NB4 (cell line): ENCODE measurements at places on chromosomes 11 and 22.

- no peak for DNase-seq
Observed at GRCh38 chr22:17784776-17785175, 10.5 kb upstream of the BID start.

DNA sequence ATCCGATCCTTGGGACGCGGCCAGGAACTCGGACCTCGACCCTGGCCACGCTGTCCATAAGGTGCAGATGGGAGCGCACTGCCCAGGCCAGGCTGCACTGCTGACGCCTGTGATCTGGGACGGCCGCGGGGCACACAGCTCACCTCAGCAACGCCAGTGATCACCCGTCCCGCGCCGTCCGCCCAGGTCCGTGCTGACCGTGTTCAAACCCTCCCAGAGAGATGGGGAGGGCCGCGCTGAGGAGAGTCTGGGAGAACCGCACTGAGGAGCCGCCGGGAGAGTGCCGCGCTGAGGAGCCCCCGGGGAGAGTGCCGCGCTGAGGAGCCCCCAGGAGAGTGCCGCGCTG is 636 bp downstream of the KCNQ1OT1 start:
- DNase-seq, result peak; percentile 30

DNA sequence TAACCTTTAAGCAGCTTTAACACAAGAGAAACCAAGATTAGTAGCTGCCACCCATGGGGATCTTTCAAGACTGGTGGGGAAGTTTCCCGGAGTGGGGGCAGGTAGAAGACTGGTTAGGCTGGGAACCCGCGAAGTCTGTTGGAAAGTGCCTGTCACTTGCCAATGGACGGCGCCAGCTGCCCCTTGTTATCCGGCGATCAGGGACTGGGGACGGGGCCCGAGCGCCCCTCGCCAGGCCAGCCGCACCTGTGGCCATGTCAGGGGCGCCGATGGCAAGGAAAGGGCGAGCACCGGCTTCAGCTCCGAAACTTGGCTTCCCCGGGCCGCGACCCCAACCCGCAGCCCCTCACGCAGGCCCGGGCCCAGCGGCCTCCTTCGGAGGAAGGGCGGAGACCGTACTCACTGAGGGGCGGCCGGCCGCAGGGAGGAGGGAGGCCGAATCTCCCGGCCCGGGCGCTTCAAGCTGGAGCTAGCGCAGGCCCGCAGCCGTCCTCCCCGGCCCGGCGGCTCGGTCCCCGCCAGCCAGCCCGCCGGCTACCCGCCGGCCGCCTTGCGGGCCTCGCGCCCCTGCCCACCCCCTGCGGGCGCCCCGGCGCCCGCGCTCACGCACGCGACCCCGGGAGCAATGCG is 539 bp downstream of the EIF4ENIF1 start:
- DNase-seq, result peak; percentile 60

- no peak for DNase-seq
Observed at GRCh38 chr22:17928391-17928790, 96.0 kb downstream of the MICAL3 start.

DNA sequence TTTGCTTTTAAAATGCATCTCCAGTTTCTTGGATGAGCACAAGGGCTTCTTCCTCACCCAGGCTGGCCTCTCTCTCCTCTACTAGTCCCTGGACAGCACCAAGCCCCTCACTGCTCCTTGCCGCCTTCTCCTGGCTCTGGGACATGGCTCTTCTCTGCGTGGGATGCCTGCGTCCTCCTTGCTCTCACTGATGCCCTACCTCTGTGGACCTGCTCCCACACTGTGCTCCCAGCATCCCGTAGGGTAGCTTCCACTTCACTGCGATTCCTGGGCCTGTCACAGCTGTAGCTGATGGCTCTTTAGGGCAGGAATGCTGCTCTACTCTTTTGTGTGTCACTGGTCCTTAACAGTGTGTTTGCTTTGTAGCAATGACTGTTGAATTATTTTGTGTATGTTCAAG is 136.3 kb downstream of the SNX19 start:
- DNase-seq, result no peak

GRCh38 chr11:1008001-1008802 is 28.3 kb downstream of the MUC6 start:
- DNase-seq, result no peak

DNA sequence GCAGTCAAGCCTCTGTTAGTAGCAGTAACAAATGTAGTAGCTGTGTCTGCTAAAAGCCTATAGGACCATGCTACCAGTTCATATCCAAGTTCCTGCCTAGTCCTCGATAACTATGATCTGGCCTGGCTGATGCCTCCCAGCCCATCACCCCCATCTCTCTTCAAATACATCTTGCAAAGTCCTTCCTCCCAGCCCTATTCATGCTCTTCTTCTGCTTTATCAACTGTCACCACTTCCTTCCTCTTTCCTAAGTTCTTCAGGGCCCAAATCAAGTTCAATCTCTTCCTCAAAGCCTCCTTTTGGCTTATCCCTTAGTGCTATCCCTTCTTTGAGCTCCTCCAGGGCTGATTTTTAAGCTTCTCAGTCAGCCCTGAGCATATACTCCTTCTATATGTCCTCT is 150.9 kb upstream of the THY1 start:
- DNase-seq, result peak; percentile 94

DNA sequence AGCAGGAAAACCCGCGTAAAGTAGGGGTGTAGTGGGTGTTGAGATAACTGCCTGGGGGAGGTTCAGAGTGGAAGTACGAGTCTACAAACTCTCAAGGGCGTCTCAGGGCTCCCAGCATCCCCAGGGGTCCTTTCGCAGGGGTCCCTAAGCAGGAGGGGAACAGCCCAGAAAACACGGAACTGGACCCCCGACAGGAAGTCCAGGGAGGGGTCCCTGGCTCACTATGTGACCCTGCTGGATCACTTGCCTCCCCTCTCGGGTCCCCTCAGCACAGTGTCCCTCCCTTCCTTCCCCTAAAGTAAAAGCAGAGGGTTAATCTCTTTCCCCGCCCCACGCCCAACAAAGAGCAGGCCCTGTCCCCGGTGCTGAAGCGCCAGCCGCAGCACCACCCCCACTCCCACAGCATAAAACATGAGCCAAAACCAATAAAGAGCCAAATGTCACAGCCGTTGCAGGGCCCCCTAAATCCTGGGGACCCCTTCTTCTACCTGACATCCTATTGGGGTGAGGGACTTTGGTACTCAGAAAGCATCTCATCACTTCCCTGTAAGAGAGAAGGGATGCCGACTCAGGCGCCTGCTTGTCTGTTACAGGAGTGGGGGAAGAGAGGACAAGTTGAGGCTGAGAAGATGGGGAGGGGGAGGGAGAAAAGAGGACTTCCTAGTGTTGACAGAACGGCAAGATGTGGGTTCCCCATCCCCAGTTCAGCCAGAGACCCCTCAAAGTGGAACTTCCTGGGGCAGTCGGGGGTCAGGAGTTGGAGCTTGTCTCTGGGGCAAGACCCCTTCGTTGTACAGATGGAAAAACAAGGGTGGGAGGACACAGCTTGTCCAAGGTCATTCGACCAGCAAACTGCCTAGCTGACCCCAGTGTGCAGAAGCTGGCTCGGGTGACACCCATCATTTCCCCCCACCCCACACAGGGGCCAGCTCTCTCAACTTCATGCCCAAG is 1.4 kb upstream of the NEFH start:
- DNase-seq, result peak; percentile 42

- DNase-seq, result peak; percentile 61
Observed at GRCh38 chr22:23183061-23183698, 2.9 kb downstream of the BCR start.

DNA sequence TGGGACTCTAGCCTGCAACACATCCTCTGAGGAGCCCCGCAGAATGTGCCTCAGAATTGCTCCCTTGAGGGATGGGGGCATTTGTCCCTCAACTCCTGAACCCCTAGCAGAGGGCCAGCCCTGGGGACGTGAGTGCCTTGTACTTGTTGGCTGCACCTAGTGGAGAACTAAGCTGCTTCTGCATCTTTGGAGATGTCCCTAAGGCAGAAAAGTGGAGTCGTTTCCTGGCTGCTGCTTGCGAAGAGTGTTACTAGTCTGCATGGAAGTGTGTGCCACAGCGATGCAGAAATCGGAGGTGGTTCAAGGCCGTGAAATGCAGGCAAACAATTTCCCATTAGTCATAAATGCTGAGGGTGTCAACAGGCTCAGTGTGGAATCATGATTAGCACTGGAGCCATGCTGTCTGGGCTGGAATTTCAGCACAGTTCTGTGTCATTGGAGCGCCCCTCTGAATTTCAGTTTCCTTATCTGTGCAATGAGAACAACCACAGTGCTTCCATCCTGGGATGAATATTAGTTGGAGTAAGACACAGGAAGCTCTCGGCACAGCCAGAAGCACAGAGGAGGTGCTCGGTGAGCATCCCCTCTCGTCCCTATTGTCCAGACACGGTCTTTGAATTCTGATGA is 56.5 kb downstream of the MIAT start:
- no peak for DNase-seq

- no peak for DNase-seq
Observed at GRCh38 chr11:70692131-70692530, 293.8 kb downstream of the CTTN start.

DNA sequence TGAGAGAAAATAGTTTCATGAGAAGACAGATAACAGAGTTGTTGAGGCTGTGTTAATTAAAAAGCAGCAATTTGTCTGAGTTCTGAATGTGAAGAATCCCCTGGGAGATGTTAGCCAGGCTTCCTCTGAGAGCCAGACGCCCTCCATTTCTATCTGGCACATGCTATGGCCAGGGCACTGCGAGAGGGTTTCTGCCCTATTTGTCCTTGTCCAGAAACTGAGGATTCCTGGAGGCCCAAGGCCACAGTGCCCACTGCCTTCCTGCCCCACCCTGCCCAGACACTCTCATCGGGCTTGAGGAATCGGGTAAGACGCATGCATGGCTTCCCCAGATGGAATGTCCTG is 484.6 kb downstream of the OPCML start:
- no peak for DNase-seq

- no peak for DNase-seq
Observed at GRCh38 chr11:2934611-2935239, 5.5 kb upstream of the PHLDA2 start.

DNA sequence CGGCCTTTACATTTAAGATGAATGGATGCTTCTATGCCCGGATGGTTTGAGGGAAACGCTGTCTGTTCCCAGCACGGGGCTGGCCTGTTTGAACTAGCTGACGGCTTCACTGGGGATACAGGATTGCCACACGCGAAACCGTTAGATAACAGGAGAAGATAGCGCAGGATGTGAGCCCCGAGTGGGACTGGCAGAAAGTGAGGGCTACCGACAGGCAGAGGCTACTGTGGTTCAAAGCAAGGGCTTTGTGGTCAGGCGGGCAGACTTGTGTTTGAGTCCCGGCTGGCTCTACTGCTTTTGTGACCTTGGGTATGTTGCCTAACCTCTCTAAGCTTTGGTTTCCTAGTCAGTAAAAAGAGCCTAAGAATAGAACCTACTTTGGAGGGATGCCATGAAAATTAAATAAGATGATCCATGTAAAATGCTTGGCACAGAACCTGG is 2.8 kb upstream of the OAF start:
- DNase-seq, result peak; percentile 99

GRCh38 chr22:36753120-36753802 is 22.7 kb downstream of the IFT27 start:
- DNase-seq, result no peak

DNA sequence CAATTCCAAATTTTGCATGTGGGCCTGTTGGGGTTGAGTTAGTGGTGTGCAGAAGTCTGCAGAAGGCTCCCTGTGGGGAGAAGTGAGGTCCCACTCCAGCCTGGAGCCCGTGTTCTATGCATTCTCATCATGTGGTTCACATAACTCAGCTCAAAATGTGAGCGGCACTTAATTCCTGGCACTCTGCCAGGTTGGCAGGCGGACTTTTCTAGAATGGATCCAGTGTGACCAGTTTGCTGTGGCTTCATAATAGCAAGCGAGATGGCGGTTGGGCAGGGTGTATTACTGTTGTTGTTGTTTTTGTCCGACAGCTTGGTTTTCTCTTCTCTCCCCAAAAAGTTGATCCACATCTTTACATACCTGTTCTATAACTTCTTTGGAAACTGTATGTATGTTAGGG is 146.8 kb upstream of the TTC12 start:
- DNase-seq, result no peak

GRCh38 chr11:91624021-91624420 is 600.6 kb upstream of the FAT3 start:
- no peak for DNase-seq

DNA sequence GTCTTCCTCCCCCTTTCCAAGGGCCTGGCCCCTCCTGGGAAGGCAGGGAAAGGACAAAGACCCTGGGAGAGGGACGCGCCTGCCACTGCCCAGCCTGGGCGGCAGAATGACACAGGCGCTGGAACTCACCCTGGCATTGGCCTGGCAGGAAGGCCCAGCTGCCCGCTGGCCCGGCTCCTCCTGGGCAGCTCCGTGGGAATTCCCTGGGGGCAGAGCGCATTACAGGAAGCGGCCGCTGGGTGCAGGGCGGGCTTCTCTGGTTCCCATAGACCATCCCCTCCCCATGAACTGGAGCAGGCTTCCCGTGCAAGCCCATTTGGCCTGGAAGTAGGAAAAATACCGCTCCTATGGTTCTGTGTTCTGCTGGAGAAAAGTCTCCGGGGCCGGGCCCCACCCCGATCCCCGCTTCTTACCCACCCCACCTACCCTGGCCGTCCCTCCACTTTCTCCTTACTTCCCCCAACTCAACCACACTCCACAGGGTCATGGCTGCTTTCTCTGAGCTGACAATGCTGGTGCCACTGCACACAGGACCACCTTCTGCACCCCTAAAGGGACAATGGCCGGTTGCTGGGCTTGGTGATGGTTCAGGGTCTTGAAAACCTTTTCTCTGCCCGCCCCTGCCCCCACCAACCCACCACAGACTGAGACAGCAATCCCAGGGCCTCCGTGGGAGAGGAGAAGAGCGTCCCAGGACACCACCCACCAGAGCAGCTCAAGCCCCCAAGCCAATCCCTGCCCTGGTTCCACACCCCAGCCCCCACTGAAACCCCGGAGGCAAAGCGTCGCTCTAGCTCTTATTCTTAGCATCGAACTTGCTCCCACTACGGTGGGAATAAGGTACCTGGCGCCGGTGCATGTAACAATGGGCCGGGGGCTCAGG is 58.9 kb downstream of the LINC01488 start:
- DNase-seq, result no peak

- peak; percentile 22 for DNase-seq
Observed at GRCh38 chr11:133506023-133506422, 26.3 kb downstream of the OPCML start.

DNA sequence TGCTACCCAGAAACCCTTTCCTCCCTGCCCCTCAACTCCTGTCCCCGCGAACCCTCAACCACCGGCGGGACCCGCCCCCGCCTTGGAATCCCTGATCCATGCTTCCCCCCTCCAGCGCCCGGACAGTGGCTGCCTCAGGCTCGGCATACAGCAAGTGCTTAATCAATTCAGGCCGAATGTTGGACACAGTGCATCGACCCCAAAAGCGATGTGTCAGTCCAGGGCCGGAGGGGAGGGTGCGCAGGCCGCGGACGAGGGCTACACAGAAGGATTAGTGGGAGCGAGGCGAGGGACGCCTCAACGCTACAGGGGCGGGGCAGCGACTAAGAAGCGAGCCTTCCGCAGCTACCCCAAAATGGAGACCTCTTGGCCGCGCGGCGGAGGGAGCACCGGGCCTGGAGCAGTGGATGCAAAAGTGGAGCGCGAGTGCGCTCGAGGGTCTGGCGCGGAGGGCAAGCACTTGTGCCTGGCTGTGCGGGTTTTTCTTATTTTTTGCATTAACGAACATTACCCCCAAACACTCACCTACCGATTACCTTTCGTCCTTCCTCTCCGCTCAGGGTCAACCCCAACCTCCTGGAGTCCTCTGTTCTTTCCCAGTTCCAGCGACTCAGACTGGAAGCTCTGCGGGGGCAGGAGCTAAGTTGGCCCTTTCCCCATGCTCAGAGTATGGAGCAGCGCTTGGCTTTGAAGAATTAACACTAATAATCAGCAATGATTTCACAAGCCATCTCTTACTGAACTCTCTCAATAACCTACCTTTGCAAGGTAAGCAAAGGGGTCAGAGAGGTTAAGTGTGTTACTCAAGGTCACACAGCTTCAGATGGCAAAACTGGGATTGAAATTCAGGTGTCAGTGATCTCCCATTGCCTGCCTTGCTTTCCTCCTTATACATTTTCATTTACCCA is 30.0 kb upstream of the WNT11 start:
- DNase-seq, result peak; percentile 82
